Mesendoderm (in vitro differentiated cells): ENCODE measurements at places on chromosomes 6 and 20.

GRCh38 chr6:83702077-83702476 lies 6.8 kb downstream of the SNAP91 start:
- no peak for DNase-seq

GRCh38 chr6:119608994-119609393 lies 259.4 kb upstream of the MAN1A1 start:
- peak; percentile 42 for DNase-seq

DNA sequence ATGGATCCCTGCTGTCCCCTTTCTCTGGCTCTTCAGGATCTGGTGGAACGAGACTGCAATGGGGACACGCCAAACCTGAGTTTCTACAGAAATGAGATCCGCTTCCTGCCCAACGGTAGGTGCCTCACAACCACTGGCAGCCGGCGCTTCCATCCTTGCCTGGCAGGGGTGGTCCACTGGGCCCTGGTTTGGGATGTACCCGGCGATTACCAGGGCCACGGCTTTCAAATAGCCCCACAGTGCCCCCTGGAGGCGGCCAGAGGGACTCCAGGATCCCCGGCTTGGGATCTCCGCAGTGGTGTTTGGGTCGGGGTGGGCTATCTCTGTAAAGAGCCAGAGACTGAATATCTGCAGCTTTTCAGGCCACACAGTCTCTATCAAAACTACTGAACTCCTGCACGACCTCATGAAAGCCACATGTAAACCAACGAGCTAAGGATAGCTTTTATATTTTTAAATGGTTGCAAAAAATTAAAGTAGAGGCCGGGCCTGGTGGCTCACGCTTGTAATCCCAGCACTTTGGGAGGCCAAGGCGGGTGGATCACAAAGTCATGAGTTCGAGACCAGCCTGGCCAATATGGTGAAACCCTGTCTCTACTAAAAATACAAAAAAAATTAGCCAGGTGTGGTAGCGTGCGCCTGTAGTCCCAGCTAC lies 3.7 kb downstream of the OGFR start:
- DNase-seq: peak; percentile 64

DNA sequence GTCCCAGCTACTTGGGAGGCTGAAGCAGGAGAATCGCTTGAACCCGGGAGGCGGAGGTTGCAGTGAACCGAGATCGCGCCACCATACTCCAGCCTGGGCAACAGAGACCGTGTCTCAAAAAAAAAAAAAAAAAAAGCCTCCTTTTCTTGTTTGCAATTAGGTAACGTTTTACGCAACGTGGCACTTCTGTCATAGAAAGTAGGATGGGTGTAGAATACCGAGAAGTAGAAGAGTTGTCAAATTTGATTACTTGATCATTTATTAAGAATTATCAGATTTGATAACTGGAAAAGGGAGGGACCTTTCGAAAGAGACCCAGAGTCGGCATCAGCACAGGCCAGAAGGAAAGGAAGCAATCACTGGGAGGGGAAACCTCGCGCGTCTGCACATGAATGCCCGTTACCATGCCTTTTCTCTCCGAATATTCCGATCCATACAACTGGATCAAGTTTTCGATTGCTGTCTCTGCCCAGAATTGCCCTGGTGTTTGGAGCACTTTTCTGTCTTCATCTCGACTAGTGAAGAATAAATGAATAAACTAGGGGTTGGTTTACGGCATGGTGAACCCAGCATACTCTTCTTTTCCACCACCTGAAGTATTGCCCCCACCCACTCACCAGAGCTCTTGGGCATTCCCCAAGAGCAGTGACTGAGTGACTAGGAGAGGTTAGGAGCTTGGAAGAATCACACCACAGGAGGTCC lies 4.5 kb upstream of the TFAP2D start:
- no peak for DNase-seq

DNA sequence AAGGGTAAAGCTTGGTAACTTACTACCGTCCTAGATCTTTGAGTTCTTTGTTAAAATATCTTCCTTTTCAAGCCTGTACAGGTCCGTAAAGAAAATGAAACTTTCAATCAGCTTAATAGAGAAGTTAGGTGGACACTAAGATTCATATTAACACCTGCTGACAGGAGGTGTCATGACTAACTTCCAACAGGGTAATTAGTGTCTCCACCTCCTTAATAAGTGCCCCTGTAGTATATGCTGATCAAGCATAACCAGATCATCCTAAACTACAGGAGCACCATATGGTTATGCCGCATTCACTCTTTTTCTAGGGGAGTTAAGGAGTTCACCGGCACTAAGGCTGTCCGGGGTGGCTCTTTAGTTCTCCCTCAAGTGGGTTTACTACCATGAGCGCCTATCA lies 23.9 kb upstream of the RALGAPA2 start:
- DNase-seq: no peak

- peak; percentile 83 for DNase-seq
Observed at GRCh38 chr20:21826976-21827375, 121.5 kb downstream of the PAX1 start.

GRCh38 chr20:58973179-58973578 lies 7.9 kb upstream of the NELFCD start:
- DNase-seq: no peak
